ENCODE measurements at places on chromosomes 13 and 19. TPM values are rescaled to one million over a fixed set of nuclear protein-coding genes. Genes with fewer than 3 reads are reported as not detected.

NCCRP1 gene
- total RNA-seq, result not detected

GTF2F2 gene
- total RNA-seq, result 33.9 TPM

DNA sequence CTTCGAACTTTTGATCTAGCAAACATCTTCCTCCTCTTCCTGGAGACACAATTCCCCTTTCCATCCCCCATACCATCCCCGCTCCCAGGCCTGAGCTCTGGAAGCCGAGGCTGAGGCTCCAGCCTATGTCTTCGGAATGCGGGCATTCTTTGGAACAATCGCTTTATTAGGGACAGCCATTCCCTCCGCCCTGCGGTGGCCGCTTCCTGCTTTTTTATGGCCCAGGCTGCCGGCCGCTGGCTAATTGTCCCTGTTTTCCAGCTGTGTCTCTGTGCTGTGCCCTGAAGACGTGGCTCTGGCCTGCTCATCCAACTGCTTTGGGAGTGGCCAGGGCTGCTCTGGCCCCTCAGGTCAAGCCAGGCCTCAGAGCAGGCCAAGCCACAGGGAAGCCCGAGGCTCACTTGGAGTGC, 2.1 kb upstream of the CDX2 start:
- no peak for DNase-seq

DNA sequence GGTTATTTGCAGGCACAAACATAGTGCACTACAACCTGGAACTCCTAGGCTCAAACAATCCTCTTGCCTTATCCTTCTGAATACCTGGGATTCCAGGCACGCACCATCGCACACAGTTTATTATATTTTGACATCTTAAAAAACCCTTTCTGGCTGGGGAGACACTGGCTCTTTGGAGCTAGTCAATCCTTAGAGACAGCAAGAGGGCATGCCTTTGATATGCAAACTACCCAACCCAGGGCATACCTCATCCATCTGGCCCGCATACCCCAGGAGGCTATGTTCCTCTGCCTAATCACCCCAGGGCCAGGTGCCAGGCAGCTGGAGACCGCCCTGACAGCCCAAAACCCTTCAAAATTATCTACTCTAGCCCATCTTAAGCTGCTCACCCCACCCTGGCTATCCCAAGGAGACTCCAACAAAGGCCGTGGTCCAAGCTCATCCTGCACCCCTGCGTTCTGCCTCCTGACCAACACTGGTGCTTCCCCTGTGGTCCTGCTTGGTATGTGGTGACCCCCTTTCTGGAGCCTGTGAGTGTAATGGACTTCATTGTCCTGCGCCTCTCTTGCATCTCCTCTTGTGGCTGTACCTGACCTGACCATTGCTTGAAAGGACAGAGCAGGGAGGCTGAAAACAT, 86.4 kb downstream of the RGCC start:
- DNase-seq, result no peak

DNA sequence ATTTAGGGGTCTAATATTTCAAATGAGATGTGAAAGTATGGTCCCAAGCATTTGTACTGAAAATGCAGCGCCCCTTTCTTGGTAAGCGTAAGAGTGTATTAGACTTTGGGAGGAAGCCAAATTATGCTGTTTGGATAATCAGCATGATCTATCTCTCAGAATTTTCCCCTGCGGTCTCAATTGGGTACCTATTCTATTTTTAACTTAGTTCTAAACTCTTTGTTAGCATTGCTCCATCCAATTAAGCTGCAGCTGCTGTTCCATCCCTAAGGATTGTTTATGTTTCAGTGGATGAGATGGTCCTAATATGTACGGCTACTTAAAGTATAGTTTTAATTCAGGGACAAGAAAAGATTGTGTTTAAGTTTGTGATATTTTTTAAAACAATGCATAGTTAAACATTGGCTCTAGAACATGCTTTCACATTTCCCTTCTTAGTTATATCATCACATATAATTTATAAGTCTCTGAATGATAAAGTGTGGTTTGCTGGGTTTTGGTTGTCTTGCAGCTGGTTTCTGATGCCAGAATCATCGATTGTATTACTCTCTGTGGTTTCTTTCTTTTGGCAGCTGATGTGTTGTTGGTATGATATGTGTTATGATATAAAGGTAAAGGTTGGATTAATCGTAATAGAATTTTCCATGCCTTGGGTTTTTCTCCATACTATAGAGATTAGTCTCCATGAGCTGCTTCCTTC, 15.0 kb downstream of the POLR1D start:
- no peak for DNase-seq

DNA sequence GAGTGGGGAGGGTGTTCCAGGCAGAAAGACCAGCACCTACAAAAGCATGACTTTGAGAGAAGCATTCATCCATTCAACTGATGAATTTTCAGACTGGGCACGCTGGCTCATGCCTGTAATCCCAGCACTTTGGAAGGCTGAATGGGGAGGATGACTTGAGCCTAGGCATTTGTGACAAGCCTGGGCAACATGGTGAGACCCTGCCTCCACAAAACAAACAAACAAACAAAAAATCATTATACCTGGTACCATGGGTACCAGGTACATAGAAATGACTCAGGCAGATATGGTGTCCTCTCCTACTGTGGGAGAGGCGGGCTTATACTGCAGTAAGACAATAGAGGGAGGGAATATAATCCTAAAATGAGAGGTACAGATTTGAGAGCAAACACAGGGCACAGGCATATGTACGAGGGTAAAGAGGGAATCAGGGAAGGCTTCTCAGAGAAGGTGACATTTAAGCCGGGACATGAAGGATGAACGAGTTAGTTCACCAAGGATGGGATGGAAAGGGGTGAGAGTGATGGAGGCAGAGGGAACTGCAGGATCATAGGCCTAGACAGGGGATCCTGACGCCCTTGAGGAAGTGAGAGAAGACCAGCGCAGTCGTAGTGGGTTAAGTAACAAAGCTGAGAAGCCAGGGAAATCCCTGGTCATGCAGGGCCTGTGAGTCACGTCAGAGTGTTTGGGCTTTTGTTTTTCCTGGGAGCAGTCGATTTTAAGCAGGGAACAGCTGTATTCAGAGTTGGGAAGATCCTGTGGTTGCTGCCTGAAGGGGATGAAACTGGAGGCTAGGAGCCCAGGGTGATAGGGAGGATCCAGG, 2.9 kb downstream of the CYP2S1 start:
- peak; percentile 55 for DNase-seq

Measured in myocyte (in vitro differentiated cells).